ENCODE measurements at places on chromosomes 2 and 18.

GRCh38 chr2:172914341-172915008 lies 161.2 kb upstream of the MAP3K20 start:
- no peak for DNase-seq

DNA sequence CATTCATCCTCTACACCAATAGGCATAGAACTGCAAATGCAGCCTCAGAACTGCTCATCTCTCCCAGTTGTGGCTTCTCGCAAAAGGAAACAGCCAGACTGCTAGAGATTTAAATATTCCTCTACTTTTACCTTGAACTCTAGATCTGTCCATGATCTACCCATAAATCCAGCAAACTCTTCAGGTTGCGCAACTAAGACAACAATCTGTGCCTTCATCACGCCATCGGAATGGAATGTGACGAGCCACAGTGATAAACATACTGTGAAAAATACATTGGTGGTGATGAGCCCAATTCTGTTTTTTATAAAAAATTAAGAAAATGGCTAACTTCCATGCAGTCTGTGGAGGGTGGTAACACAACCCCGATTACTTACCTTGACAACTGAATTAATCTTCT lies 626.7 kb downstream of the LRRTM4 start:
- DNase-seq = no peak

- no peak for DNase-seq
These were observed 34.5 kb upstream of the CCDC88A start for GRCh38 chr2:55454121-55454520.

DNA sequence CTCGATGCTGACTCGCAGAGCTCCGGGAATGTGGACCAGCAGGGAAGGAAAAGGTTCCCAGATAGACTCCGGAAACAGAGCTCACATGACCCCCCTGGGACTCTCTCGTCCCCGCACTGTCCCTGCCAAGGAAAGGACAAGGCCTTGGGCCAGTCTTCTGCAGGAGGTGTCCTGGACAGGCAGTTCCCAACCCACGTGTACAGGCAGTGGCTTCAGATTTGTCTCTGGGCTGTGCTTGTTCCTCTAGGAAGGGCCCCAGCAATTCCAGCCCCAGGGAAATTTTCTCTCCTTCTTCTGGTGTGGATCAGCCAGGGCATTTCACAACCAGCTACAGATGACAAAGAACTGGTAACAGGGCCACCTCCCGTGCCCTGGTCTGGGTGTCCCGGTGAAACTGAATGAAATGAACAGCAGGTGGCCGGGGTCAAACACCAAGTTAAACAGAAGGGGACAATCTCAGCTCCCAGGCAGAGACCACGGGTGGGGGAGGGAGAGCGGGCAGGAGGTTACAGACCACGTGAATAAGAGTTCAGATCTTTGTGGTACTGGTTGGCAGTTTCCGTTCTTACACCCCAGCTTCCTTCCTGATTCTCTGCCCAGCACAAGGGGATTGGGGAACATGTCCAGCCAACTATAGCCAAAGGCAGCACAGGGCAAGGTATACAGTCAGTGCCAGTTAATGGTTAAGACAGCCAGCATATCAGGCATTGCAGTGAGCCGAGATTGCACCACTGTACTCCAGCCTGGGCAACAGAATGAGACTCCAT lies 52.2 kb upstream of the CAB39 start:
- DNase-seq = no peak

- no peak for DNase-seq
These were observed 3.1 kb upstream of the ARID5A start for GRCh38 chr2:96533292-96534073.

DNA sequence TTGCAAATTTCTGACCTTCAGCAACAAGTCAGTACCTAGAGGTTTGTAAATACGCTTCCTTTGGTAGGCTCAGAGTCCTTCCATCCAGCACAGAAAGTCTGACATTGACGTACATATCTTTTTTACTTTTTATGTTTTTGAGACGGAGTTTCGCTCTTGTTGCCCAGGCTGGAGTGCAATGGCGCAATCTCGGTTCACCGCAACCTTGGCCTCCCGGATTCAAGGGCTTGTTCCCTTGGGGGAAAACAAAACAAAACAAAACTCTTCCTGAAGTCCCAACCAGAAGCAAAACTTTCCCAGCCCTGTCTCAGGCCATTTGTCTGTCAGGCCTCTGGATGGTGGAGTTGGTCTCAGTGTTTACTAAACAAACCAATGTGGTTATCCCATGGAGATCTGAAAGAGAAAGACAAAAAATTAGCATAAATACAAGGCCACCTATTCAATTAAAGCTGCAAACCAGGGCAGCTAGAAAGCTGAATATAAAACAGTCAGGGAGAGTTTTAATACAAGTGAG lies 29.6 kb upstream of the ATL2 start:
- DNase-seq = no peak

GRCh38 chr2:72954376-72955227 lies 37.3 kb downstream of the EMX1 start:
- no peak for DNase-seq

DNA sequence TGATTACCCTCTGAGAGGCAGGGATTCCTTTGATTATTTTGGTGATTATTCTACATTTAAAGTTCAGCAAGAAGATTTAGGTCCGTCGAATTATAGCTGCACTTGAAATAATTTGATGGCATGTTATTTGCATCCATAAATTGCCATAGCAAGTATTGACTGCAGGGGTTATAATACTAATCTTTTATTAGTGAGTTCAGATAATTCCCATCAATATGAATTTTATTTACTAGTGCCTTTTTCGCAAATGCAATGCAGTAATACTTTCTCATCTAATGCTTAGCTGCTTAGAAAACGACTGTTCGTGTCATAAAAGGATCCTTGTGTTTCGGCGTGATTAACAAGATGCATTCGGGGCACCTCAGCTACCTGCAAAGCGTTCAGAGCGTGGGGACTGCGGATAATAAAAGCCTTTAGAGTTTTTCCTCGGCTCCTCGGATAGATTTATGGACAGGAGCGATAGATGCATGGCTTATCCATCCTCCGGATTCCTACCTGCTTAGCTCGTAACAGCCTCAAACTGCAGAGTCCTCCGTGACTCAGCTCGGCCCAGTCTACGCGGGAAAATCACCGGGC lies 2.5 kb upstream of the GBX2 start:
- DNase-seq = no peak

DNA sequence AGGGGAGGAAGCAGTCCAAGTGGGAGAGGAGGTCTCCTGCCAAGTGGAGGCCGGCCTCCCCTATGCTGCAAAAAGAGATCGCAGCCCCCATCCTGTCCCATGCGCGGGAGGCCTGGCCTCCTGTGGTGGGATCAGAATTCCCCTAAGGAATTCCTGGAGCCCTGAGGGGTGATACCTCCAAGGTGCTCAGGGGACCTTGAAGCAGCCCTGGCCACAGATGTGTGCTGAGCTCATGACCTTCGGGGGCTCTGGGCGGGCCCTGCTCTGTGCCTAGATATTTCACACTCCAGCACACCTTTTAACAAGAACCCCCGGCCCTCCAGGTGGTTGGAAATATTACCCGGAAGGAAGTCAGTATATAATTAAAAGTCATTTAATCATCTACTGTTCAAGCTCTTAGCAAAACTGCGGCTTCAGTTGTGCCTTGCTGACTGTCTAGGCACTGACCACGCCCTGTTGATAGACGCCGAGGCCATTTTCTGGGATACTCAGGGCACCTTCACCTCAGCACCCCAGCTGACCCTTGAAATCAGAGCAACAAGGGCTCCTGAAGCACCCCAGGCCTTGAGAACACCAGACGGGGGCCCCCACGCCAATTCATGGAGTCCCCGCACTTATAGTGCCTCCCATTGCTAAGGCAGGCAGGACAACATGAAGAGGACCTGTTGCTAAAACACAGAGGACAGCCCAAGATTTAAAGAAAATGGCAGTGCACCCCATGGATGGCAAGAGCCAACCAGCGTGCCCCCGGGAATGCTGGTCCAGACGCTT lies 119.1 kb downstream of the NDUFA10 start:
- no peak for DNase-seq

DNA sequence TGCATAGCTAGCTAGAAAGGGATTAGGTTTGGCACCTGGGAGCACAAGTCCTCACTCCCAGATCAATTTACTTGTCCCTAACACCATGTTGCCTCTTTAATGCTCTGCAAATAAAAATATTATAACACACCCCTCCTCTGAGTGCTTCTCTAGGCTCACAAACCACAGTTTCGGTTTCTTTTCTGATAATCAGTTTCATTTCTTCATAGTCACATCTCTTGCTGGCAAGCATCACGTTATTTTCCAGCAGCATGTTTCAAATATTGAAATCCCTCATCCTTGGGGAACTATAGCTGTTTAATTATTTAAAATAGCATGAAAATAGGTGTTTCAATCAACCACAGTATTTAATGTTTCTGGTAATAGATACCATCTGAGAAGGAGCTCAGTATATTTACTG lies 13.9 kb upstream of the SMCHD1 start:
- no peak for DNase-seq

GRCh38 chr2:20524412-20525040 lies 77.7 kb downstream of the RHOB start:
- no peak for DNase-seq

GRCh38 chr2:158269143-158269542 lies 167.5 kb downstream of the UPP2 start:
- DNase-seq = no peak

DNA sequence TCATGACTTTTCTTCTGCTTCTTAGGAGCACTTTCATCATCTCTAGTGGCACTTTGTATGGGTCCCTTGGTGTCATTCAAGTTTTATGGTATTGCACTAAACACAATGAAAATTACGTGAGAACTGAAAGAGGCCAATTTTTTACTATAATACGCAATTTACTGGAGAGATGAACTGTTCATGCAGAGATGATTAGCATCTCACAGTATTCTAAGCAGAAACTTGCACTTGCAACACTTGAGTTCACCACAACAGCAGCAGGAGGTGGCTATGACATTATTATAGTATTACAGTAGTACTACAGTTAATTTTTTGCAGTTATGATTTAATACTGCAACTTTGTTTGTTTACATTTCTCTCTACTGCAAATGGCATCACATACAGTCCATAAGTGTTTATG lies 793.1 kb upstream of the CRIM1 start:
- no peak for DNase-seq

GRCh38 chr2:133352719-133353118 lies 215.5 kb downstream of the NCKAP5 start:
- no peak for DNase-seq

DNA sequence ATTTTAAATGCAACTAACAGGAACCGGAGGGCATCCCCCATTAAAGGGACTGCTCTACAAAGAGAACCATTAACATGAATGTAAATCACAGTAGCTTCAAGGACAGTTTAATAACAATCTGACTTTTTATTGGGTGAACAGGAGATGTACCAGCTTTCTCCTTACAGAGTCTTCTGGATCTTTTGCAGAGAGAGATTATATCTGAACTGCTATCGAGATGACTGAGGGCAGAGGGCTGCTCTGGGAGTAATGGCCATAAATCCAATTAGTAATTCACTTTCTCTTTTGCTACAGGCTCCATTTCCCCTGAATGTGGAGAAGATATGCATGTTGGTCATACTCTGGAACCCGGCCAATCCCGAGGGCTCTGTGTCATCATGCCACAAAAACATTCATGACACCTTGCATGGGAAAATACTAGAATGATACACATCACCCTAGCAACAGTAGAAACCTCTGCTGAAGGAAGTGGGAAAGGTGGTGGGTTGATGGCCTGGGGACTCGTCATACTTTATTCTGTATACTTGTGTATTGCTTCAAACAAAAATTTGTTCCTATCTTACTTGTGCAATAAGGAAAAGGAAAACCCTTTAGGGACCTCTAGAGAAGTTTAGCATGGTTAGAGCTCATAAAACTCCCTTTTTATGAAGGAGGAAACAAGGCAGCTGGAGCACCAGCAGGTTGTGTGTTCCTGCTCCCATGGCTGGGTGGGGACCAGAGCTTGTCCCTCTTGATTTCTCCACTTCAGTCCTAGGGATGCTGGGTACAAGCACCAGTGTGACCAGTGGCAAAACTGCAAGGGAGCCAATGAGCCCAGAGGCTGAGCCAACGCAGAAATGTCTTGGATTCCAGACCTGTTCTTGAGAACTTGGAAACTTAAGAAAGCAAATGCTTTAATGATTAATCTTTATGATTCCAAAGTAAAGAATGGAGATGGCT lies 26.0 kb downstream of the CTAGE1 start:
- DNase-seq = no peak

- no peak for DNase-seq
These were observed 416.0 kb downstream of the THSD7B start for GRCh38 chr2:137181370-137181769.

DNA sequence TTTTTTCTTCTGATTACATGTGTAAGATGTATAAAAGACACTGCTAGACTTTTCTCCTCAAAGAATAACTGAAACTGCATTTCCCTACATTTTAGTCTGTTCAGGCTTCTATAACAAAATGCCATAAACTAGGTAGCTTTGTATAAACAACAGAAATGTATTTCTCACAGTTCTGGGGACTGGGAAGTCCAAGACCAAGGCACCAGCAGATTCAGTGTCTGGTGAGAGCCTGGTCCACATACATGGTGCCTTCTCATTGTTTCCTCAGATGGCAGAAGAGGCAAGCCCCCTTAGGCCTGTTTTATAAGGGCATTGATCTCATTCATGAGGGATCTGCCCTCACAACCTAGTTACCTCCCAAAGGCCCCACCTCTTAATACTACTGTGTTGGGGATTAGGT lies 71.5 kb downstream of the MAPRE2 start:
- DNase-seq = no peak

- DNase-seq = no peak
These were observed 12.5 kb upstream of the SOS1 start for GRCh38 chr2:39133215-39133851.

- DNase-seq = no peak
These were observed 194.0 kb downstream of the DYSF start for GRCh38 chr2:71647356-71647755.

DNA sequence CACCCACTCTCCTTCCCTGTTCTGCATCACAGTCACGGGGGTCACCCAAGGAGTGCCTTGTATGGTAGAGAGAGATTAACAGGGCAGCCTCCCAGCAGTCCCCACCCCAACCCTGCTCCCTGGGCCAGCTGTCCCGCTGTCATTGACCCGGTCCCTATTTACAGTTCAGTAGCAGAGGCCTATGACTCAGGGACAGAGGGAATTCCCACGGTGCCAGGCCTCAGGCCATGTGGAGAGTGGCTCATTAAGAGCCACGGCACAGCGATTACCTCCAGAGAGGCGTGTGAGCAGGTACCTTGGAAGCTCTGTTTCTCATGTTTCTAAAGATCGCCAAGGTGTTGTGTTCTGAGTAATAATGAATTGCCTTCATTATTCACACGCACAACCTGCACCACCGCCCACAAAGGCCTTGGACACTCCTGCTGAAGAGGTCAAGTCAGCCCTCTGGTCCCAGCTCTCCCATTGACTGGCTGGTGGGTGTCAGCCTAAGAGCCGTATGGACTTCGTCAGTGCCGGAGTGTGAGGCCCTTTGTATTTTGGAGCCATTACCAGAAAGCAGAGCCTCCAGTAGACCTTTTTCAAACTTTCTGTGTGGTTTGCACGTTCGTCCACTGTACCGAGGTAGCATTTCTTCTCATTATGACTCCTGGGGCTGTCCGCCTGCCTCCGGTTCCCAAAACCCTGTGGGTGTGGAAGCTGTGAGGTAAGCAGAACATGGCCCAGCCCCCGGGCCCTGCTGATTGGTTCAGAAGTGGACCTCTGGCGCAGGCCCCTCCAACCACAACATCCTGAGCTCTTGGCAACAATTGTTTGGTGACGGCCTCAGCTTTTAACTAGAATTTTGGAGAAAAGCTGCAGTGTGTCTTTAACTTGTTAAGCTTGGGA lies 47.0 kb downstream of the SERTAD2 start:
- DNase-seq = no peak

GRCh38 chr18:9968081-9968848 lies 54.4 kb downstream of the VAPA start:
- DNase-seq = no peak

All from G401 (cell line).